ENCODE measurements at places on chromosomes 6 and 20. TPM values are rescaled to one million over a fixed set of nuclear protein-coding genes. Genes with fewer than 3 reads are reported as not detected.

- no peaks in the 10 kb centered on the region for H3K27me3 ChIP-seq
- H3K4me3 ChIP-seq, result no peak overlapping the region
- no peak overlapping the region for H3K27ac ChIP-seq
- no peaks in the 10 kb centered on the region for H3K36me3 ChIP-seq
Observed at GRCh38 chr6:28747631-28748157, 176.1 kb downstream of the TRIM27 start.

DNA sequence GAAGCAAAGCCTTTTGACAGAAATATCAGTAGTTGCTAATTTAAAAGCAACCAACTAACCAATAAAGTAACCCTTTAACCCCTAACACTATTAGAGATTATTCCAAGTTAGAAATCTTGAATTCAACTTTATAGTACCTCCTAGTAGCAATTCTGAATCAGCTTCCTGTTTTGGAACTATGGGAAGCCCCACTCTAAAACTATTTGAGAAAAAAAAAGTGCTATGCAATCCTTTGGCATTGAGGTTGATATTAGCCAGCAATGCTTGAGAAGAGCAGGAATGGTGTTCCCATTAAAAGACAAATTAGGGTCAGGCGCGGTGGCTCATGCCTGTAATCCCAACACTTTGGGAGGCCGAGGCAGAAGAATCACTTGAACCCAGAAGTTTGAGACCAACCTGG, 306.2 kb upstream of the ZFP64 start:
- H3K4me3 ChIP-seq, result no peak overlapping the region
- H3K4me1 ChIP-seq, result no peaks in the 10 kb centered on the region
- no peaks in the 10 kb centered on the region for H3K36me3 ChIP-seq

- H3K27me3 ChIP-seq, result no peaks in the 10 kb centered on the region
- H3K27ac ChIP-seq, result no peak overlapping the region
- H3K4me3 ChIP-seq, result no peak overlapping the region
- no peaks in the 10 kb centered on the region for H3K36me3 ChIP-seq
Observed at GRCh38 chr6:7479801-7480266, 61.6 kb upstream of the DSP start.

Gene TREM2
- total RNA-seq, result 1.6 TPM

- no peaks in the 10 kb centered on the region for H3K27me3 ChIP-seq
- H3K36me3 ChIP-seq, result peaks cover 15% of the 10 kb centered on the region
- no peaks in the 10 kb centered on the region for H3K4me1 ChIP-seq
Observed at GRCh38 chr20:35866418-35867202, 87.7 kb downstream of the SCAND1 start.

Gene GJA10
- total RNA-seq, result not detected

DNA sequence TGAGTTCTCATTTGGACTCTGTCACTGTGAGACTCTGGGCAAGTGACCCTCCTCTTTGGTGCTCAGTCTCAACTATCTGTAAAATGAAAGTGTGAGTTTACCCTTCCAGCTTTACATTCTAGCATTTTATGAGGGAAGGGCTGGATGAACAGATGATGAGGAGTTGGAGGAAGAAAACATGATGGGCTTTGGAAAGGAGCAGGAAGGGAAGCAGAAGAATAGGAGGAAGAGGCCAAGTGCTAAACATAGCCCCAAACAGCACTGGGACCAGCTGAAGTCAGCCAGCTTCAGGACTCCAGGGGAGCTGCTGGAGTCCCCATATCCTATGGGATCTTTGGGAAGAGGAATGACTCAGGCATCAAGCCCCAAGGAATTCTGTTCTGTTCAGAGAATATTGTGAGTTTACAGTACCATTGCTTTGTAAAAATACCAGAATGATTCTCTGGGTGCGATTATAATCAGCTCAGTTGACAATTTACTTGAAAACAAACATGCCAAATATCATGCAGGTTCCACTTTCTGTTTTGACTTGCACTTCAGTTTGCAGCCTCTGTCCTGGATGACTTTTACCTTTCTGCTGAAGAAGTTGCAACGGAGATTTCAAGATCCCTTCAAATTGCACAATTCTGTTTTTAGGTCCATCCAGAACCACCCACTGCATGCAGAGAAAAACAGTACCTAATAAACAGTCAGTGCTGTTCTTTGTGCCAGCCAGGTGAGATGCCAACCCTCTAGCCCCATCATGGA, 3.2 kb downstream of the CD40 start:
- no peaks in the 10 kb centered on the region for H3K27me3 ChIP-seq
- H3K4me3 ChIP-seq, result no peak overlapping the region
- no peak for DNase-seq
- no peak overlapping the region for H3K27ac ChIP-seq

DNA sequence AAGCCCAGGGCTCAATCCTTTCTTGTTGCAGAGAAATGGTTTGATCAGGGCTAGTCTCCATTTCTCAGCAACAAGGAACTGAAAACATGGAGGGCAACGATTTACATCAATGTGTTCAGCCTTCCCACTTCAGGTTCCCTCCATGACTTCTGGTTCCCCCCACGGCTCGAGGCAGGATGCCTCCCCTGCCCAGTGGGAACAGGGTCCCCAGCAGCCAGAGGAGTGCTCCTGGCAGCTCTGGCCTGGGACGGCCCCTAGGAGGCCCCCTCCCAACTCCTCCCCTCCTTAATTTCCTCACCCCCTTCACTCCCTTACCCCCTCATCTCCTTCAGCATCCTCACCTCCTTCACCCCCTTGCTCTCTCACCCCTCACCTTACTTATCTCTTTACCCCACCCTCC, 283.8 kb downstream of the CDC5L start:
- H3K36me3 ChIP-seq, result no peaks in the 10 kb centered on the region
- H3K4me3 ChIP-seq, result no peak overlapping the region
- no peaks in the 10 kb centered on the region for H3K4me1 ChIP-seq
- no peak for DNase-seq

DNA sequence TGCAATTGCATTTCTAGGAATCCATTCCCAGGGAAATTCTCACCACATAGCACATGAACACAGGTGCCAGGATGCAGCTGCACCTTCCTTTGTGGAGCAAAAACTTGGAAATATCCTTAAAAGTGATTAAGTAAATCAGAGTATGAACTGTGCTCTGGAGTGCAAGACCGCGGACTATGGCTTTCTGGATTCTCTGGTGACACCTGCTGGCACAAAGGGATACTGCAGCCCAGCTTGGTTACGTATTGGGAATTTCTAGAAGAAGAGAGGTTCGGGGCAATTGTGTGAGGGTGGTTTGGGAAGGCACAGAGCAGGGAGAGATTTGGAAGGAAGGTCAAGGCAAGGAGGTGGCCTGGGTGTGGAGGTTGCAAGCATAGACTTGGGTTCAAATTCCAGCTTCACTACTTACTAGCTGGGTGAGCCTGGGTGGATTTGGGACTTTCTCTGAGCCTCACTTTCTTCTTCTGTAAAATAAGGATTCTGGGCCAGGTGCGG, 15.9 kb upstream of the PEDS1 start:
- no peaks in the 10 kb centered on the region for H3K4me1 ChIP-seq
- H3K27ac ChIP-seq, result no peak overlapping the region
- peak; percentile 81 for DNase-seq
- H3K4me3 ChIP-seq, result no peak overlapping the region
- no peaks in the 10 kb centered on the region for H3K36me3 ChIP-seq

Gene TOX2
- total RNA-seq, result 12.0 TPM

- DNase-seq, result no peak
- H3K27me3 ChIP-seq, result no peaks in the 10 kb centered on the region
- no peak overlapping the region for H3K4me3 ChIP-seq
- no peaks in the 10 kb centered on the region for H3K36me3 ChIP-seq
- no peak overlapping the region for H3K27ac ChIP-seq
- no peaks in the 10 kb centered on the region for H3K4me1 ChIP-seq
Observed at GRCh38 chr6:22575190-22575589, 5.8 kb downstream of the HDGFL1 start.

- H3K36me3 ChIP-seq, result no peaks in the 10 kb centered on the region
- H3K4me3 ChIP-seq, result no peak overlapping the region
- no peak for DNase-seq
Observed at GRCh38 chr6:135867332-135867731, 15.8 kb downstream of the PDE7B start.

Gene CD24
- 155 TPM for total RNA-seq

GRCh38 chr6:158188591-158188990, 20.4 kb downstream of the GTF2H5 start:
- no peaks in the 10 kb centered on the region for H3K4me1 ChIP-seq
- no peak overlapping the region for H3K4me3 ChIP-seq
- H3K27me3 ChIP-seq, result no peaks in the 10 kb centered on the region

DNA sequence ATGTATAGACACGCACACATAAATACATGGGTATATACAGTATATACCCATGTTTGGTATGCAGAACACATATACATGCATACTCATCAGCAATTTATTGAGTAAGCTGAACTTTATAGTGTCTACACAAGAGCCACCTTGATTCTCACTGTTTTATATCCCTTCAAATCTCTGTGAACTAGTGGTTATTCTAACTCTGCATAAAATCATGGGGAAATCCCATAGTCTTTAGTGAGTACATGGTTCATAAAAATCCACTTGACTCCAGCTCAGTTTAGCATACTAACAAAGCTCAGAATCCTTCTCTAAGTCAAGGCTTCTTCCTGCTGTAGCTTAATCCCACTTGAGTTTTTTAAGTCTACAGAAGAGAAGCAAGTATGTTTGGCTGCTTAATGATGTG, 104.1 kb downstream of the THEMIS start:
- H3K27me3 ChIP-seq, result no peaks in the 10 kb centered on the region
- DNase-seq, result no peak
- no peaks in the 10 kb centered on the region for H3K36me3 ChIP-seq
- no peaks in the 10 kb centered on the region for H3K4me1 ChIP-seq
- no peak overlapping the region for H3K27ac ChIP-seq

DNA sequence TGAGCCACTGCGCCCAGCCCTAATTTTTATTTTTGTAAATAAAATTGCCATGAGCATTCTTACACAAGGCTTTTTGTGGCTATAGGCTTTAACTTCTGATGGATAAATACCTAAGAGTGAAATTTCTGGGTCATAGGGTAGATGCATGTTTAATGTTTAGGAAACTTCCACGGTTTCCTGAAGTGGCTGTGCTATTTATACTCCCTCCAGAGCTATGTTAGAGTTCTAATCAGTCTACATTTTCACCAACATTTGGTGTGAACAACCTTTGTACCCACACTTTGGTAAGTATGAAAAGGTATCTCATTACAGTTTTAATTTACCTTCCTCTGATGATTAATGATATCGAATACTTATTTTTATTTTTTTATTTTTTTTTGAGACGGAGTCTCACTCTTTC, 6.1 kb upstream of the MAS1 start:
- H3K27me3 ChIP-seq, result no peaks in the 10 kb centered on the region
- H3K4me3 ChIP-seq, result no peak overlapping the region
- DNase-seq, result no peak
